EL (cell line): ENCODE measurements at places on chromosomes 16 and 17.
A peak's percentile ranks its signal among the peaks of the same experiment; 100 is the strongest.

DNA sequence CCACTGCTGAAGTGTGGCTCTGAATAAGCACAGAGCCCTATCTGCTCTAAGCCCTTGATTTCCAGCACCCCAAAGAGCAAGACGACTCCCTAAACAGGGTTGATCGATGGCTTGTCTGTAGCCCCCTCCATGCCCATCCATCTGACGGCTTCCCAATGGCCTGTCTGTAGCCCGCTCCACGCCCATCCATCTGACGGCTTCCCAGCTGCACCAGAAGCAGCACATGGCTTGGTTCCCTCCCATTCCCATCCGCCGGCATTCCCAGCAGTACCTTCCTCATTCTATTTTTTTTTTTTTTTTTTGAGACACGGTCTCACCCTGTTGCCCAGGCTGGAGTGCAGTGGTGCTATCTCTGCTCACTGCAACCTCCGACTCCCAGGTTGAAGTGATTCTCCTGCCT lies 64.5 kb downstream of the RBFOX3 start:
- DNase-seq, result no peak

- DNase-seq, result no peak
Measured at GRCh38 chr17:21131137-21131536, 4.4 kb downstream of the DHRS7B start.

GRCh38 chr16:70759666-70760065 lies 41.3 kb downstream of the VAC14 start:
- DNase-seq, result no peak

DNA sequence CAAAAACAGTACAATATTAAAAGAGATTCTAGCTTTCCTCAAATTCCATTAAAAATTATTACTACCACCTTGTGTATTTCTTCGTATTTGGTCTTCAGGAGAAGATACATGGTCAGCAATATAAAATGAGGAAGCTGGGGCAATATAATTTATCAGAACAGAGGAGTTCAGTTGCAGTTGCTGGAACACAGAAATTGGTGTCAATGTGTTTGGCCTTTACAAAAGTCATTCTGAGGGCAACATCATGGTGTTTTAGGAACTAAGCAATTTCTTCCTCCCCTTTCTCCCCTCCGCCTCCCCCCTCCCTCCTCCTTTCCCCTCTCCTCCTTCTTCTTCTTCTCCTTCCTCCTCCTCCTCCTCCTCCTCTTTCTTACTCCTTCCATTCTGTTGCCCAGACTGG lies 102.1 kb downstream of the YPEL2 start:
- DNase-seq, result no peak

DNA sequence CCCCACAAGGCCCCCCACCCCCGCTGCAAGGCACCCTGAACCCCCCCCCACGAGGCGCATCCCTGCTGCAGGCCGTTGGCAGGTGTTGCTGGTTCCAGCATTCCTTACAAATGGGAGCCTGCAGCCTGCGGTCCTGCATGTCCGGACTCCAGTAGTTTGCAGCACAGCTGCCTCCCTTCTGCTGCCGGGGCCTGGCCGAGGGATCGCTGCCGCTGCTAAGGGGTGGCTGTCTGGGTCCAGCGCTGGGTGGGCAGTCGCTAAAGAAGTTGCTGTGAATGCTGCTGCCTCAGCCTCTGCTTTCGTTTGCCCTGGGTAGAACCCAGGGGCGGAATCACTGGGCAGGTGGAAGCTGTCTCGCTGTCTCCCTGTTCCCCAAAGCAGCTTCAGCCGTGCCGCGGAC lies 11.8 kb downstream of the UTS2R start:
- no peak for DNase-seq

DNA sequence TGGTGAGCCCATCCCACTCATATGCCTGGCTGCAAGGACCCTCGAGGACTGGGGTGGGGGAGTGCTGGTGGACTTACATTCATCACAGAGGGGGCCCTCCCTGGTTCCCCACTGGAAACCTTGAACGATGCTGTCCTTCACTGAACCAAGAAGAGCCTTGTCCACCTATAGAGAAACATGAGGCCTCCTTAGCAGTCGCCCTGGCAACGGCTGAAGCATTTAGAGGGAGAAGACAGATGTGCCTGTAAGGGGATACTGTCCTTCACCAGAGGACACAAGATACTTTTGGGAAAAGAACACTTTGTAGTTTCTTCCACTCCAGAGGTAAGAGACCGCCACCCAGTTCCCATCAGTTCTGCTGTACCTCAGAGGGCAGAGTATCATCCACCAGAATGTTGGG lies 6.5 kb downstream of the HIGD1B start:
- no peak for DNase-seq

- DNase-seq, result peak; percentile 76
Measured at GRCh38 chr16:4053301-4053845, 62.9 kb downstream of the ADCY9 start.

GRCh38 chr16:19130852-19131824 lies 17.4 kb downstream of the ITPRIPL2 start:
- DNase-seq, result peak; percentile 85

DNA sequence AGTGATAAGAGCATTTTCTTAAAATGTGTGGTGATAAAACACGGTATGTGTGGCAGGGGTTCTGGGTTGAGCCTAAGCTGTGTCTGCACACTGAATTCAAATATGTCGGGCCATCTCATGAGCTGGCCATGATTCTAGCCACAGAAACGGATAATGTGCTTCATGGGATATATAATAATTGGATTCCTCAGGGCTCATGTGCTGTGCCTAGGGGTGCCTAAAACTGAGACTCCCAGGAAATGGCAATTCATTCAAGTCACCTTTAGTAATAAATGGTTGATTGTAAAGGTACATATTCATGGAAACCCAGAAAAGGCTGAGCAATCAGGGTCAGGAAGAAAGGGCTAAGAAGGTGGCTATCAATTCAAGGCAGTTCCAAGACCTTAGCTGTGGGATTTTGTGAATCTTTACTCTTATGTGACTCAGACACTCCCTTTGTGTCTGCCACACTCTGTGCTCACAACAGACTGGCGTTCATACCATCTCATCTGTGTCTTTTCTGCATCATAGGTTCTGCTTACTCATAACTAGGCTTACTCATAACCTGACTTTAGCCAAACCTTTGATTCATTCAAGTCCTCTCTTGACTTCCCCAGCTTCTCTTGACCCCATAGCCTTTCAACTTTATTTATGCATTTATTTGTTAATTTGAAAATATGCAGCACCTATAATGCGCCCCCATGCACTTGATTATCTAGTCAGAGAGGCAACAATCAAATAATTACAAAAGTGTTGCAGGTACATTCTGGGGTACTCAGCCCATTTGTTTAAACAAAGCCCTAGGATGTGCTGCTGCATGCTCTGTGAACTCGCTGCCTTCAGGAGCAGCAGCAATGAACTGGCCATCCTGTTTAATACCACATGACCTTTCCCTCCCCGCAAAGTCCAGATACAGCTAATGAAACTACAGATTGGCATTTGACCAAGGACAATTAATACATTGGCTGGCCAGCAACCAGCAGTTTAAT lies 28.4 kb upstream of the MED13 start:
- DNase-seq, result peak; percentile 85
